Stimulated activated CD8-positive, alpha-beta memory T cell treated with anti-CD3 and anti-CD28 coated beads, Interleukin-4, amount 100 ng/mL, for 1 hour (primary cell): ENCODE measurements at places on chromosomes 11 and 22.

DNA sequence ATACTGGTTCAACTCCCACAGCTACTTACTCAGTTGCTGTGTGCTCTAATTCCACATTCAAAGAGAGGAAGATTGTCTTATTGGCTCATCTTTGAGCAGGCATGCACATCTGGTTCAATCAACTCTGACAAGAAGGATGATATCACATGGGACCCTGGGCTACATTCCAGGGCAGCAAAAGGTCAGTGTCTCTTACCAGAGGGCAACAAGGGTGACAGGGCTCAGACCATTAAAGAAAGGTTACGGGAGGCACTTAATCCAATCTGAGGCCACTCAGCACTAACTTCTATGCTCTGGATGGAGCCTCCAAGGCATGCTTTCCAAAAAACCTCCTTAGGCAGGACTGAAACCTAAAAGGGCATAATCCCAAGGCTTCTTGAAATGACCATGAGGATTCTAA, 549.4 kb upstream of the API5 start:
- DNase-seq, result no peak

GRCh38 chr11:2077061-2077802, 62.0 kb downstream of the IGF2 start:
- no peak for DNase-seq

DNA sequence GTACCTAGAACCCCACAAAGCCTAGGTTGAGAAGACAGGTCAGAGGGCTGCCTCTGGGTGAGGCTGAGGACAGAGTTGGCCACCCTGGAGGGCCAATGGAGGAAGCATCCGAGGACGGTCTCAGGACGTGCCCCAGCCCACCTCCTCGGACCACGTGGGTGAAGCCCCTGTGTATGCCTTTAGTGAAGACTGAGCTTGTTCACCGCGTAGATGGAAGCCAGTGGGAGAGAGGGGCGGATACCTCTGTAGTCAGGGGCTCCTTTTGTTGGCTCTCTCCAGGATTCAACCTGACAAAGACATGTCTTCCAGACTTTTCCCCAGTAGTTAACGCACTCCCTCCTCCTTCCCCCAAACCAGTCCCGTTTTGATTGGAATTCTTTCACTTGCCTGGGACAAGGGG, 110.7 kb downstream of the ZBTB16 start:
- no peak for DNase-seq

DNA sequence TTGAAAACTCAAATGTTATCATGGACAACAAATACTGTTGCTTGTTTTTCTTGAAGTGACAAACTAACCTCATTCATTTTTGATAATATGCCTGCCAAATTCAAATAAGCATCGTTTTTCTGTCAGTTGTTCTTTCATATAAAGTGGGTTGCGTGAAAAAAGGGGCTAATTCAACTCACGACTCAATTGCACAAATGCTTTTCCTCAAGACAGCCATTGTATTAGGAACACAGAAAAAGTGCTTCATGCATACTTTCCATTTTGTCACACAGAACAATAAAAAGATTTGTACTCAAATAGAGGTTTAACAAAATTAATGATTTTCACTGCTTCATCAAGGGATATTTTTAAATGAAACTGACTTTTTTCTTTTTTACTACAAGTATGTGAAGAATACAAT, 94.6 kb upstream of the ALKBH3 start:
- DNase-seq, result no peak

- no peak for DNase-seq
These were observed 3.7 kb upstream of the MS4A2 start for GRCh38 chr11:60084631-60085273.

DNA sequence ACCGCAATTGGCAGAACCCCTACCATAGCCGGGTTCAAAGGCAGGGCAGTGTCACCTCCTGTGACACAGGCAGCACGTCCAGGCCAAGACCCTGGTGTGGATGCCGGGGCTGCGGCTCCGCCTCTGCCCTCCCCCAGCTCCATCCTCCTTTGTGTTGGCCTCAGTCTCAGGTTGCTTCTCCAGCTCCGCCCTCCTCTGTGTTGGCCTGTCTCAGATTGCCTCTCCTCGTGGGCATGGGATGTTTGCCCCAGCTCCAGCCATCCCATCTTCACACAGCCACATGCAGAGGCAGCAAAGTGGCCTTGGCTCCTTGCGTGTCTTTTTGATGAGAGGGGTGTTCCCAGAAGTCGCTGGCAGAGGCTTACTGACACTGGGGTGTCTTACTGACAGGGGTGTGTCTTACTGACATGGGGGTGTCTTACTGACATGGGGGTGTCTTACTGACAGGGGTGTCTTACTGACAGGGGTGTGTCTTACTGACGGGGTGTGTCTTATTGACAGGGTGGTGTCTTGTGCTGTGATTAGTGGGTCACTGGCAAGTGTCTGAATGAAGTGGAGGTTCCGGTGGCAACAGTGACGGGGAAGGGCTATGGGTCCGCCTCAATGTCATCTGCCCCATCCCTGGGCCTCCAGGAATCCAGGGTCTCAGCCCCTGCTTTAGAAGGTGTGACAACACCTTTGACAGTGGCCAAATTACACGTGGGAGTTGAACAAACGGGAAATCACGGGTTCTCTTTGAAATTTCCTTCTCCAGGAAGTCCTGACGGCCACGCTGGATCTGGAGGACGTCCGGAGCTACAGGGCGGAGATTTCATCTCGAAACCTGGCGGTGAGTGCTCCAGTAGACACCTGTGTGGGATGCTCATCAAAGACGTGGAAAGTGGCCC, 24.9 kb downstream of the NADSYN1 start:
- DNase-seq, result no peak

DNA sequence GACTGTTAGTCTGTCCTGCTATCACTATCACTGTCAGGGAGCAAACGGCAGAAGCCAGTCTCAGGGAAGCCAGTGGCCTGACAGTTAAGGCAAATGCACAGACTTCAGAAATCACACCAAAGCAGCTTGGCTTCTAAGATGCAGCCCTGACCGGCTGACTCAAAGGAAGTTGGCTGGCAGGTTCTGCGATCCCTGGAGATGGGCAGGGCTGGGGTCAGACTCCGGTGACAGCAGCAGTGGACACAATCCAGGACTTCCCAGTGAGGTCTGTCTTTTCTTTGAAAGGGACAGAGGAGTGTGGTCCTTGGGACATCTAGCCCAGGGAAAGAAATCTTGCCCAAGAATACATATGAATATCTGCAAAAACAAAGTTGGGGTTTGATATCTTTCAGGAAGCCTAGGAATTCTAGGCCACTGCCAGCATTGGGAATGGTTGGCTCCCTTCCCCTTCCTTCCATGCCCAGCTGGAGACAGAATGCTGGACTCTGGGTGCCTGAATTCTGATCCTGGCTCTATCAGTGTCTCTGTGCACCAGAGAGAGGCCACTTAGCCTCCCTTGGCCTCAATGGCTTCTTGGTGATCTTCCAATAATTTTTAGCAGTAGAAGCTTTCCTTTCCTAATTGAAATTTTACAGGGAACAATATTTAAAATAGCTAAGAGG, 108.9 kb downstream of the KIRREL3 start:
- no peak for DNase-seq

DNA sequence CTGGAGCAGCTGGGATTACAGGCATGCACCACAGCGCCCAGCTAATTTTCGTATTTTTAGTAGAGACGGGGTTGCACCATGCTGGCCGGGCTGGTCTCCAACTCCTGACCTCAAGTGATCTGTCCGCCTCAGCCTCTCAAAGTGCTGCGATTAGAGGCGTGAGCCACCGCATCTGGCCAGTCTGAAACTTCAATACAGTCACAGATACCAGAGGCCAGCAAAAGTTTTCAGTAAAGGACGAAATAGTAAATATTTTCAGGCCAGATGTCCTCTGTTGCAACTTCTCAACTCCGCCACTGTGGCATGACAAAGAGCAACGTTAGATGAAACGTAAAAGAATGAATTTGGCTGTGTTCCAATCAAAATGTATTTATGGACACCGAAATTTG, 403.6 kb downstream of the MN1 start:
- DNase-seq, result no peak

- no peak for DNase-seq
These were observed 69.7 kb downstream of the SNX19 start for GRCh38 chr11:130846606-130847005.

DNA sequence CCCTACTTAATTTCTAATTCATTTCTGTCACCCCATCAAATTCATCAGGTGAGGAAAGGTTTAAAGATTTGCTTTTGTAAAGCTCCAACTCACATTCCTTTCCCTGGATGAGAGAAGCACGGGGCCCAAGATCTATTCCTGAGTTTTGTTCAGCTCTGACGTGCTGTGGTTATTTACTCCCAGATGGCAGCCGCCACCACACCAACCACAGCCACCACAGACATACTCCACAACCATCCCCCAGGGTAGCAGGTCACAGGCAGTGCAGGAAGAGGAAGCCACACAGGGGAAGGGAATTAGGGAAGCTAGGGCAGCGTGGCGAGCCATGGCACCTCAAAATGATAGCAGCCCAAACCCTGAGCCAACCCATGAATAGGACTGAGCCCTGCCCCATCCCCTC, 63.5 kb upstream of the CSNK2A3 start:
- DNase-seq, result no peak

DNA sequence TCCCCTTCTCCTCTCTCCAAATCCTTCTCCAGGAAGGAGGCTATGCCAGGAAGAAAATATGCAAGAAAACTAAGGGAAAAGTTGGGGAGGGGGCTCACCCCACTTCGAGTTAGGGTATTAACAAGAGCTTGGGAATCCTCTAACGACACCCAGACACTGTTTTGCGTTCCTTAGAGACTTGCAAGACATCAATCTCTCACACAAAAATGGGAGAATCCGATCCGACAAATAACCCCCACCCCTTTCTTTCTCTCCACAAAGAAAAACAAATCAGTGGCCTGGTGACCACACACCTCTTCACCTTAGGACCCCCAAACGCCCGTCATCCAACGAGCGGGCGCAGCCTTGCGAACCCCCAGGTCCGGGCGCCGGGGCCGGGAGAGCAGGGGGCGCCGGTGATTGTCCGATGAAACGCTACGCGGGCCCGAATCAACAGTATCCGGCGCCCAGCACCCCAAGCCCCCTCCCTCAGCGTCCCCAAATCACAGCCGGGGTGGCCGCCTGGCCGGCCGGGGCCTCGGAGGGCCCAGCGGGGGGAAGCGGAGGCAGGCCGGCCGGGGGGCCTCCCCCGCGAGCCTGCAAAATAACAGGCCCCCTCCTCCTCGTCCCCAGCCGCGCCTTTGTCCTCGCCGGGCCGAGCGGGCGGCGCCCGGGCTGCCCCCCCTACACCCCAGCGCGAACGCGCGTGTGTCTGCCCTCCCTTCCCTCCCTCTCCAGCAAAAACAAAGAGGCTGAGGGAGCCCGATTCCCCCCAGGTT, 690 bp downstream of the CSNK1E start:
- no peak for DNase-seq

DNA sequence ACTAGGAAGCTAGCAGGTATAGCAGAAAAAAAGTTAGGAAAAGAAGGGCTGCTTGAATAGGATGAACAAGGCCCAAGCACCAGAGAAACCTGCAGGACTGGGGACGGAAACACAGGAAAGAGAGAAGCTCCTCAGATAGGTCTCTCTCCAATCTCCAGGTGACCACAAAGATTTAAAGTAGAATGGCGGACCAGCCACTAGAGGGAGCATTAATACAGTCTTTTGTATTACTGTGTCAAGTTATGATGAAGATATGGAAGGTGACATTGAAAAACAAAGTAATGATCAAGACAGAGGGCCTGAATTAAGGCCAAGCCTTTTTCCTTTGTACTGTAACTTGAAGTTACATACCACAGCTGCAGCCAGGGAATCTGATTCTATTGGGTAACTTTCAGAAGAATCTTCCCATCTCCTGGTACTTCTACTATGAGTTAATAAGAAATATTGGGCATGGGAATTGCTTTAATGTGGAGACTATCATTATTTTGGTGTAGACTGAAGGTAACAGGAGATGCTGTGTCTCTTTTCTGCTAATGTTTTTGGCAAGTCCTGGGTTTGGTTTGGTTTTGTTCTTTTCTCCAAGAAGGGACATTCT, 33.8 kb downstream of the OR2AG2 start:
- DNase-seq, result peak; percentile 19

- no peak for DNase-seq
These were observed 1046.1 kb downstream of the DLG2 start for GRCh38 chr11:84581083-84581482.

DNA sequence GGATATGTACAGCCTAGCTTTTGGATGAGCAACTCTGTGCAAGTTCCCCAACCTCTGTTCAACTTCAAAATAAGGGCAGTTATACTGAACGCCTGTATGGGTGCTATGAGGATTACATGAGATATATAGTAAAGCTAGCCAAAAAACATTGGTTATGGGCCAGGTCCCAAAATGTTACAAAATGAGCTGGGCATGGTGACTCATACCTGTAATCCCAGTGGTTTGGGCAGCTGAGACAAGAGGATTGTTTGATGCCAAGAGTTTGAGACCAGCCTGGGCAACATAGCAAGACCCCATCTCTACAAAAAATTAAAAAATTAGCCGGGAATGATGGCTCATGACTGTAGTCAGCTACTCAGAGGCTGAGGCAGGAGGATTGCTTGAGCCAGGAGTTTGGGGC, 118.4 kb downstream of the TEAD1 start:
- no peak for DNase-seq

GRCh38 chr11:69358398-69359020, 64.6 kb downstream of the MYEOV start:
- no peak for DNase-seq

DNA sequence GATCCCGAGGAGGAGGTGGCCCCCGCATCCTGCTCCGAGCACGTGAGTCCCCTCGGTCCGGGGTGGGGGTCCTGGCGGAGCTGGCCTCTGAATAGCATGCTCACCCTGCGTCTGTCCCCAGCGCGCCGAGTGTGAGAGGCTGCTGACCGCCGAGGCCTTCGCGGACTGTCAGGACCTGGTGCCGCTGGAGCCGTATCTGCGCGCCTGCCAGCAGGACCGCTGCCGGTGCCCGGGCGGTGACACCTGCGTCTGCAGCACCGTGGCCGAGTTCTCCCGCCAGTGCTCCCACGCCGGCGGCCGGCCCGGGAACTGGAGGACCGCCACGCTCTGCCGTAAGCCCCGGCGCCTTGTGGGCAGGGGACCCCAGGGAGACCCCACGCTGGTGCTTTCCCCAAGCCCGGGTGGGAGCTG, 3.5 kb downstream of the MUC2 start:
- DNase-seq, result no peak

GRCh38 chr11:77981346-77981947, 13.0 kb downstream of the INTS4 start:
- no peak for DNase-seq

DNA sequence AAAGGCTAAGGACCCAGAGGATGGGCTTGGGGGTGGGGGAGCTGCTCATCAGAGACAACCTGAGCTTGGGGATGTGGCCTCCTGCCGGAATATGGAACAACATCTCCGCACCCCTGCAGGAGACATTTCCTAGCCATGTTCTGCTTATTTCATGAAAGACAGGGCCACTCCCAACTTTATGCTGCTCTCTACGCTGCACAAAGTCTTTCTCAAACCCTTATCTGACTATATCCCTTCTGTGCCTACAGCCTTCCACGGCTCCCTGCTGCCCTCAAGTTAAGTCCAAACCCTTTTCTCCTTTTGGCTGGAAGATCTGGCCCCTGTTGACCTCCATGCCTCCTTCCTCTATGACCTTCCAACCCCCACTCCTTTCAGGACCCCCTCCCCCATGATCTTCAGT, 562.0 kb downstream of the MN1 start:
- DNase-seq, result no peak

GRCh38 chr22:21687685-21688259, 22.0 kb downstream of the PPIL2 start:
- DNase-seq, result no peak

- DNase-seq, result no peak
These were observed 3.5 kb upstream of the MRPL48 start for GRCh38 chr11:73784080-73784634.

GRCh38 chr22:48851933-48852549, 975.6 kb downstream of the BRD1 start:
- no peak for DNase-seq

- DNase-seq, result no peak
These were observed 23.8 kb downstream of the BCR start for GRCh38 chr22:23204125-23204488.
